ENCODE measurements at places on chromosomes 5 and 9.

GRCh38 chr9:89304020-89304833, 6.8 kb upstream of the CKS2 start:
- DNase-seq, result no peak

DNA sequence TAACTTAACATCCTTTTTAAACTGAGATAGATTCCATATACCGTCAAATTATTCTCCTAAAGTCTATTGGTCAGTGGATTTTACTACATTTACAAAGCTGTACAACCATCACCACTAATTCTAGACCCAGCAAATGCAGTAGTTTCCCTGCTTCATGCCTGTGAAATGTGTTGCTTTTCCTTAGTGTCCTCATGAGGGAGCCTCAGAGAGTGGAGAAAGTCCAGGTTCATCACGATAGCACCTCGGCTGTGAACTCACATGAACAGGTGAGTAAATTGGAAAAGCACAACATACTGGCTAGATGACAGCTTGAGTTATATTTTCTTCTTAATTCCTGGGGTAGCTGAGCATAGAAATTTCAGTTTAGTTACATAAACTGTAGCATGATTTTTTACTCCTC, 653.7 kb downstream of the MTRR start:
- no peak for DNase-seq

DNA sequence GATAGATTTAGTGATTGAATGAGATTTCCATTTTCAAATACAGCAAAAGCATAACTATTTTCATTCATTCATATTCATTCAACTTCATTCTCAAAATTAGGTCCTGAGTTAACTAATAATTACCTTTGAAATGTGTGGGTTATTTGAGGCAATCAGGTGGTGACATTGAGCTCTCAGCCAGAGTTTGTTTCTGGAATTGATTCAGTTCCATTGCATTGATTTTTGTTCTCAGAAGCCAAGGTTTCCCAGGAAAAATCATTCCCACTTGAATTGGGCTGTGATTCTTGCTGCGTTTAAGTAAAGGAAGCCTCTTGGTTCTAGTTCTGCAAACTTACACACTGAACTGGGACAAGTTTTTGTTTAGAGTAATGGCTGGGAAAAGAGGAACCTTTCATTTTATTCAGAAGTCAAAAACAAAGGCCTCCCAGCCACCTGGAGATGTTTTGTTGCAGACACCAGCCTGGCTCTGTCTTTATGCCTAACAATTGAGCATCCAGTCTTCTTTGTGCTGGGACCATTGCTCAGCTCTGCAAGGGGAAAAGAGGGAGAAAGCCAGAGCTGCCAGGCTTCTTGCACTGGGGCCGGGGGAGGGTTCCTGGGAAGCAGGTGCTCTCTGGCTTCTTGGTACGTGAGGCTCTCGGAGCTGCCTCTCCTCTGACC, 198.6 kb downstream of the TRIO start:
- DNase-seq, result no peak

DNA sequence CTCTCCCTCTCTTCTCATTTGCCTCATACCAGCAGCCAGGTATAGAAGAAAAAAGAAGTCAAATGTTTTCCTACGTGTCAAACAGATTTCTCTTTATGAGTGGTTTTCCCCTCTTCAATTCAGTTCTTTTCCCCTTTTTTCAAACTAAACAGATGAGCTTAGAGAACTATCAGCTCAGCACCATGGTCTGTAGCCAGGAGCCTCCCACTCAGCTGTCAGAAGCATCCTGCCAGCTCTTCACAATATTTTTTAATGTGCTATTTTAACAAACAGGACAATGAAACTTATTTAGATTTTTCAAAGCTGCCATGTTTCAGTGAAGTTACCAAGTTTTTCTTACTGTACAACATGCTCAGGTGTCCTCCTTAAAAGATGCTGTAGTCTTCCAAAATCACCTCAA, 63.5 kb downstream of the CMYA5 start:
- no peak for DNase-seq

GRCh38 chr9:111094433-111094924, 56.2 kb upstream of the LPAR1 start:
- no peak for DNase-seq

- no peak for DNase-seq
These were observed 180.1 kb upstream of the ELL2 start for GRCh38 chr5:96141749-96142148.

DNA sequence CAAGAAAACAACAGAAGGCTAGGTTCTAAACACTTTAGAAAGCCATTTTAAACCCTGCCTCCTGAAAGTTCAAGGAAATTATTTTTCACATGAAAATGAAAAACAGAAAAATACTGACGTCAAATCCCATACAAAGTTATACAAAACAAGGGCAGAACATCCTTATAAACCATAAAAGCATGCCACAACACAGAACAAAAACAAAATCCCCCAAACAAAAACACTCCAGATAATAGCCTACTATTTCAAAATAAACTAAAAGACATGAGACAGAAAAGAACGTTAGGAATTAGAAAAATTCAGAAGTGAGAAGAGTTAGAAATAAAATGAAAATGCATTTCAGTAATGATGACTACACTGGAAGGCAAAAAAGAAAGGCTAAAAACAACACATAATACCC, 173.6 kb downstream of the DCP2 start:
- DNase-seq, result no peak

GRCh38 chr9:137798901-137799629, 78.5 kb upstream of the CACNA1B start:
- no peak for DNase-seq

GRCh38 chr5:59069438-59070079, 486.7 kb downstream of the RAB3C start:
- no peak for DNase-seq

GRCh38 chr9:89940625-89941024, 335.8 kb downstream of the GADD45G start:
- no peak for DNase-seq

- DNase-seq, result no peak
These were observed 135.5 kb downstream of the SPATA31D1 start for GRCh38 chr9:82124090-82124489.

DNA sequence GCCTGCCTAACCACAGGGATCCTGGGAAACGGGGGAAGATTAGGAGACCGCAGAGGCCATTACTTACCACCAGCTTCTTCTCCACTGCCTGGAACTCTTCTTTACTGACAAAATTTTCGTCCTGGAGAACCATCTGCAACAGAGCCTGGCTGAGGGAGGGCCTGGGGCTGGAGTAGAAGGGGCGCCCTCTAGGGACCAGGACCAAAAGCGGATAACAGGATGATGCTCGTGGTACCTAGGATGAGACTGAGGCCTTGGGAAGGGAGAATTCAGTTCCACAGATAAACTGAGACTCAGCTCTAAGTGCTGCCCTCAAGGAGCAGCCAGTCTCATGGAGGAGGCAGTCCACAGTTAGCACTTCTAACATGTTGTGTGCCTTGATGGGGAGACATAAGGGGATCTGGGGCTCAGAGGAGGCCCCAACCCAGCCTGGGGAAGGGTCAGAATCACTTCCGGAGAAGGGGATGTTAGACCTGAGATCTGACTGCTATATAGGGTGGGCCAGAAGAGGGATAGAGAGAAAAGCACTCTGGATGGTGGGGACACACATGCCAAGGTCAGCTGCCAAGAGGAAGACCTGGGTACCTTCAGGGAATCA, 1.2 kb downstream of the SPATA24 start:
- DNase-seq, result peak; percentile 37

DNA sequence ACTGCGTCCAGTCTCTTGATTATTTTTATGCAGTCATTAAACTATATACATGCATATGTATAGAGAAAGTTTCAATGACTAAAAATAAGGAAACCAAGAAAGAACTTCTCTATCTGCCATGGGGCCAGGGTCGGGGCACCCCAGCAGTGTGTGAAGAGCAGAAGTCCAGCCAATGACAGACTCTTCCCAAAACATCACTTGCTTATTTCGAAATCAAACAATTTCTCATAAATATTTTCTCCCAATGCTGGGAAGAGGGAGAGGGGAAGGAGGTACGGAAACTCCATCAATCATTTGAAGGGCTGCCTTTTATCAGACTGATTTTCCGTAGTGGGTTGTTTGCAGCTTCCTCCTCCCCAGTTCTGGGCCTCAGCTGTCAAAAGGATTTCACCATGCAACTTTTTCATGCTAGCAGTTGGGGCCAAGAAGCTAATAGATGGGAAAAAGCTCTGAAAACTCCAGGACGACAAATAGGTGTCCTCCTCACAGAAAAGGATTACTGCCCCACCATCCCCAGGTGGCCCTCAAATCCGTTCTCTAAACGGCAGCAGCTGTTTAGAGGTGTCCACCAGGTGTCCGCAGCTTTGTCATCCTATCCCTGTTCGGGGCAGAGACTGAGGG, 617 bp upstream of the FPGS start:
- DNase-seq, result no peak

- peak; percentile 60 for DNase-seq
These were observed 595 bp downstream of the PDLIM7 start for GRCh38 chr5:177496727-177497291.

- DNase-seq, result no peak
These were observed 621 bp upstream of the GCNT4 start for GRCh38 chr5:75053054-75053303.

DNA sequence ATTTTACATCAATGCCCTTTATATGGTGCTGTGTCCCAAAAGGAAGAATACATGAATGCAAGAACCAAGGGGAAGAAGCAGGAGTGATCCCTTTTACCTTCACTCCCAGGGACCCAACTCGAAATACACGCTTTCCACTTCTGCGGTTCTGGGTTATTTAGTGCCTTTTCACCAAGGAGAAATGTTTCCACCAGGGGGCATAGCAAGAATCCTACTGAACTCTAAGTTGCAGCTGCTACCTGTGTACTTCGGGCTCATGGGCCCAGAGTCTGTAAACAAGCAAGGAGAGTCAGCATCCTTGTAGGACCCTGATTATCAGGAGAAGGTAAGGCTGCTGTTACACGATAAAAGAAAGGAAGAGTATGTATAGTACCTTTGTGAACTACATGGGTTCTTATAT, 45.7 kb downstream of the DPYSL3 start:
- DNase-seq, result peak; percentile 64

- no peak for DNase-seq
These were observed 6.1 kb upstream of the PCDHA11 start for GRCh38 chr5:140862441-140863295.

- DNase-seq, result no peak
These were observed 713.6 kb downstream of the TLE4 start for GRCh38 chr9:80285326-80285725.

DNA sequence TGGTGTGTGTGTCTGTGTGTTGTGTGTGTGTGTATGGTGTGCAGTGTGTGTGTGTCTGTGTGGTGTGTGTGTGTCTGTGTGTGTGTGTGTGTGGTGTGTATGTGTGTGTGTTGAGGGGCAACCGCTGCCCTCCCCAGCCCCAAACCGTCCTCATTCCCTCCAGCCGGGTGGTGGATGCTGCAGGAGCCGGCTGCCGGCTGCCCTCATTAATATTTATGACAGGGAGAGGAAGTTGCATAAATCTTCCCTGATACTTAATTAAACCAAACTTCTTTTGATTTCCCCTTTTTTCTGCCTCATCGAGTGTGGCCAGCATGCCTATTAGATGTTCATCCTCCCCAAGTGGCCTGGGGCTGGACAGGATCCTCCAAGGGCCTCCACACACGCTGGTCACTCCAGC, 121.4 kb upstream of the MVB12B start:
- no peak for DNase-seq

DNA sequence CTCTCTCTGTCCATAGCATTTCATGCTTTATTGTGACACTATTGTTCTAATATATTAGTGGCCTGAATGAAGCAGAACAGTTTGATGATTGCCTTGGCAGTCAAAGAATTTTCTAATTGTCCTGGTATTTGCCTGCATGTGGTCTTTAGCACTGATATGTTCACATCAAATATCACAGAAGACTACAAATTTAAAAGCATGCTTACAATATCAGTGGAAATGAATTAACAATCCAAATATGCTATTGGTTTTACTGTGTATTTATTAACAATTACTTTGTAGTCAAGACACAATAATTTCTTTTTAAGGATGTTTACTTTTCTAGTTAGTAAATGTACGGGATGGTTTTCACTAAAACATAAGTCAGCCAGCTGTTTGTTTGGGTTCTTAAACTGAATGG, 18.3 kb downstream of the EFNA5 start:
- no peak for DNase-seq

DNA sequence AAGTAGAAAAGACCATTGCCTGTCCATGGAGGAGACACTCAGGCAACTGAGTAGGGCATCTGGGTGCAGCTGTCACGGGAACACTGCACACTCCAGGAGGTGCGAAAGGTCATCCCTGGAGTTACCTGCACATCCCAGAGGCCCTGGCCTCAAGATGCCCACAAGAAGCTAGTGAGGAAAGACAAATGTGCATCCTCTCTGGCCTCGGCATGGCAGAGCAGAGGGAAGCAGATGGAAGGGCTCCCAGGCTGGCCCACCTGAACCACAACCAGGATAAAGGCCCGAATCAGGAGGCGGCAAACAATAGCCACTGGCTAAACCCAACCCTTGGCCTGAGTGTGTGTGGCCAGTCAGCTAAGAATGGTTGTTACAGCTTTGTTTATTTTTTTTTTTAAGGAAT, 231.7 kb downstream of the SYK start:
- DNase-seq, result no peak

- no peak for DNase-seq
These were observed 30.5 kb upstream of the DAB2IP start for GRCh38 chr9:121620777-121621449.

- no peak for DNase-seq
These were observed 62.0 kb upstream of the RNF130 start for GRCh38 chr5:180133551-180133950.

- no peak for DNase-seq
These were observed 7.0 kb downstream of the CDC42SE2 start for GRCh38 chr5:131270809-131271208.

GRCh38 chr5:78509145-78509865, 139.3 kb downstream of the LHFPL2 start:
- no peak for DNase-seq

GRCh38 chr5:6660688-6661087, 27.4 kb downstream of the SRD5A1 start:
- no peak for DNase-seq

- no peak for DNase-seq
These were observed 23.0 kb downstream of the ZNF474 start for GRCh38 chr5:122152266-122152900.

DNA sequence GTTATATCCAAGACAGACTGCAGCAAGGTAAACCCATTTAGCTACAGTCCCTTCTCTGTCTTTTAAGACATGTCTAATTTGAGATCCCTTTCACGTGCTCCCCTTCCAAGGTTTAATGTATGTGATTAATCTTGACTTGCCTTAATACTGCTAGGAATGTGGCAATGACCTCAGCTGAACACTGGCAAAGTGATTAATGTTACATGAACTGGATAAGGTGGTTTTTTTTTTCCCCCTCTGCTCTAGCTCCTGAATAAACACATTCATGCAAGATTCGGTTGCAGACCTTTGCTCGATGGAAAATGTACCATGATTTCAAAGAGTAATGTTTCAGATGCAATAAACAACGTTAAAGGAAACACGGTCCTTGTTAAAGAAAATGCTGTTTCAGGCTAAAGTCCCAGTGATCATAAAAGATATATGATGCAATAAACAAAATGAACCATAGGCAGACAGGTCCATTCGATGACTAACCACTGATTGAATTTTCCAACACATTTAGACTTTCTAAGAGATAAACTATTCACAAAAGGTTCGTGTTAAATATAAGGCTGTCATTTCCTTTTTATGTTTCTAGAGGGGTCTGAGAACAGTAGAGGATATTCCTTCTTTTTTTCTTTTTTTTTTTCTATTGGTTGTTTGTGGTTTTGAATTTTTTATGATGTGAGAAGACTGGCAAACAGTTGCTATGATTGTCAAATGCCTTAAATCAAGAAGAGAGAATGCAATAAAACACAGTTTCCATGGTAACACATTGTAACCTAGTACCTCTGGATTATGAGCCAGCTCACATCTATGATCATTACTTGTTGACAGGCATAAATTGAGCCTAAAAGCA, 44.7 kb upstream of the ZNF608 start:
- no peak for DNase-seq

GRCh38 chr9:22158927-22159346, 149.8 kb upstream of the CDKN2B start:
- no peak for DNase-seq

Measured in NCI-H345 (cell line).